NCI-H524 (cell line): ENCODE measurements at places on chromosomes 11 and 22.

- no peak for DNase-seq
Measured at GRCh38 chr11:32792948-32793475, 1.4 kb downstream of the CCDC73 start.

- no peak for DNase-seq
Measured at GRCh38 chr11:63614136-63614671, at the start of gene PLAAT3. Gene PLAAT3 (minus strand): TSS chr11:63614433. CDS start chr11:63614014, 419 bp downstream.

GRCh38 chr11:103035791-103036434 lies 56.0 kb downstream of the DCUN1D5 start:
- peak; percentile 4 for DNase-seq

DNA sequence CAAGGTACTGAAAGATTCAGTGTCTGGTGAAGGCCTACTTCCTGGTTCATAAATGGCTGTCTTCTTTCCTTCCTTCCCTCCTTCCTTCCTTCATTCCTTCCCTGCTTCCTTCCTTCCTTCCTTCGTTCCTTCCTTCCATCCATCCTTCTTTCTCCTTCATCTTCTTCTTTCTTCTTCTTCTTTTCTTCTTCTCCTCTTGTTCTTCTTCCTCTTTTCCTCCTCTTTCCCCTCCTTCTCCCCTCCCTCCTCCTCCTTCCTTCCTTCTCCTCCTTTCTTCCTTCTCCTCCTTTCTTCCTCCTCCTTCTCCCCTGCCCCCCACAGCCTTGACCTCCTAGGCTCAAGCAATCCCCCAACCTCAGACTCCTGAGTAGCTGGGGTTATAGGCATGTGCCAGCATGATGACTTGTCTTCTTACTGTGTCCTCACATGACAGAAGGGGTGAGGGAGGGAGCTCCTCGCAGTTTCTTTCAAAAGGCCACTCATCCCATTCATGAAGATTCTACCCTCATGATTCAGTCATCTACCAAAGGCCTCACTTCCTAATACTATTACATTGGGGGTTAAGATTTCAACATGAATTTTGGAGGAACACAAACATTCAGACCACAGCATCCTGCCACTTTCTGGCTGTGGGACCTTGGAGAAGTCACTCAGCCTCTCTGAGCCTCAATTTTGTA lies 22.6 kb upstream of the CCDC134 start:
- no peak for DNase-seq

DNA sequence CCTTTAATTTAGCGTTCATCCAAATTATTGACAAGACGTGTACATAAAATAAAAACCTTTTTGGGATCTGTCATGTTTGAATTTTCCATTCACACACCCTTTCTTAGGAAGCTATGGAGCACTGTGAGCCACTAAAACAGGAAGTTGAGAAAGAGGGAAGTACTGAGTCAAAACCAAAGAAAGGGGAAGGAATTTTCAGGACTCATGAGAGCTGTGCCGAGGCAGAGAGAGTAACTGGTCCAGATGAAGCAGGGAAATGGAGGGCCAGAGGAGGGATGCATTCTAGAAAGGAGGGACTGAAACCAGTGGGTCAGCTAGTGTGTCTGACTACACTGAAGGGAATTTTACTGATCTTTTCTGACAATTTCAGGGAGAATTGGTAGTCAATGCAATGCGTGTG lies 24.9 kb downstream of the APLP2 start:
- no peak for DNase-seq
